ENCODE measurements at places on chromosomes 5 and 9.

DNA sequence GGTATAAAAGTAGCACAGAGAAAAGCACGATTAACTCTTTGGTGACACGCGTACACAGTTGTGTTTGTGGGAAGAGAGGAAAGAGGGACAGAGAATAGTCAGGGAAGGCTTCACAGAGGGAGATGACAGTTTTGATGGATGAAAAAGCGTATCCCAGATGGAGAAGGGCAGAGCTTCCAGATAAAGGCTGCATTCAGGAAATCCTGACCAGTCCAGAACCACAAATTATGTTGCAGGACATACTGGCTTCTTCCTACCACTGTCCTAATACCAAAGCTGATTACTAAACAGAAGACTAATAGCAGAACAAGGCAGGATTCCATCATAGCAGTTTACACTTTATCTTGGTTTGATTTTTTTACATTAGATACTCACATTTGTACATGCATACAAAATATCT, 34.5 kb downstream of the SLC31A2 start:
- peaks cover 52% of the 10 kb centered on the region for H3K36me3 ChIP-seq
- no peaks in the 10 kb centered on the region for H3K4me1 ChIP-seq
- H3K4me3 ChIP-seq: no peak overlapping the region
- no peak for DNase-seq
- no peak overlapping the region for H3K27ac ChIP-seq
- no peaks in the 10 kb centered on the region for H3K27me3 ChIP-seq

DNA sequence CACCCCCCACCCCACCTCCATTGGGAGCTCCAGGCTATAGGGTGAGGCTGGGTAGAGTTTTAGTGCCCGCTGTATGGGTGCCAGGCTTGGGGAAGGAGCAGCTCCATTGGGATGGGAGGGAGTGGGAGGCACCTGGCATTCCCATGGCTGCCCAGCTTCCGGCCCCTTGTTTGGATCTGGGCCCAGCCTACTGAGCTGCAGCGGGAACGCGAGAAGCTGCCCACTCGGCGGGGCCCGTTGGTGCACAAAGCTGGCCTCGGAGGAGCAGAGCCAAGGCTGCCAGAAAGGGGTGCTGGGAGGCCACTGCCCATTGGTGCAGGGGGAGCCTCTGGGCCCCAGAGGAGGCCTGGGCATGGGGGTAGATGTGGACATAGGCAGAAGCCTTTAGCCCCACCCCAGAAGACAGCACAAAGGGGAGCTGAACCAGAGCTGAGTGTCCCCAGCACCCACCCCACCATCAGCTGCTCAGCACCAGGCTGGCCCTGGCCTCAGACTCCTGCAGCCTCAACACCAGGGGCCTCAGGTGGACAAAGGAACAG, 4.4 kb downstream of the LCN9 start:
- H3K27me3 ChIP-seq: no peaks in the 10 kb centered on the region
- H3K4me1 ChIP-seq: no peaks in the 10 kb centered on the region
- H3K36me3 ChIP-seq: no peaks in the 10 kb centered on the region
- no peak overlapping the region for H3K4me3 ChIP-seq

GRCh38 chr9:136613824-136614371, 48.8 kb upstream of the EGFL7 start:
- H3K27ac ChIP-seq: no peak overlapping the region
- peaks cover 1% of the 10 kb centered on the region for H3K27me3 ChIP-seq
- no peaks in the 10 kb centered on the region for H3K36me3 ChIP-seq
- no peak overlapping the region for H3K4me3 ChIP-seq

GRCh38 chr5:135457424-135458071, 5.4 kb upstream of the TIFAB start:
- no peaks in the 10 kb centered on the region for H3K36me3 ChIP-seq
- H3K27me3 ChIP-seq: peaks cover 14% of the 10 kb centered on the region
- no peak overlapping the region for H3K27ac ChIP-seq
- no peaks in the 10 kb centered on the region for H3K4me1 ChIP-seq
- no peak overlapping the region for H3K4me3 ChIP-seq

- no peak overlapping the region for H3K4me3 ChIP-seq
- no peaks in the 10 kb centered on the region for H3K4me1 ChIP-seq
- DNase-seq: no peak
- H3K27ac ChIP-seq: no peak overlapping the region
- no peaks in the 10 kb centered on the region for H3K36me3 ChIP-seq
Observed at GRCh38 chr5:75200776-75201175, 35.9 kb downstream of the ANKRD31 start.

Data from activated CD4-positive, alpha-beta memory T cell treated with anti-CD3 and anti-CD28 coated beads for 36 hours (primary cell).